Activated CD8-positive, alpha-beta memory T cell treated with anti-CD3 and anti-CD28 coated beads for 1 hour (primary cell): ENCODE measurements at places on chromosomes 1 and 21.

GRCh38 chr1:18948048-18948912 lies 8.2 kb downstream of the IFFO2 start:
- DNase-seq = no peak

- no peak for DNase-seq
Measured at GRCh38 chr1:195158091-195158490, 1450.1 kb downstream of the KCNT2 start.

DNA sequence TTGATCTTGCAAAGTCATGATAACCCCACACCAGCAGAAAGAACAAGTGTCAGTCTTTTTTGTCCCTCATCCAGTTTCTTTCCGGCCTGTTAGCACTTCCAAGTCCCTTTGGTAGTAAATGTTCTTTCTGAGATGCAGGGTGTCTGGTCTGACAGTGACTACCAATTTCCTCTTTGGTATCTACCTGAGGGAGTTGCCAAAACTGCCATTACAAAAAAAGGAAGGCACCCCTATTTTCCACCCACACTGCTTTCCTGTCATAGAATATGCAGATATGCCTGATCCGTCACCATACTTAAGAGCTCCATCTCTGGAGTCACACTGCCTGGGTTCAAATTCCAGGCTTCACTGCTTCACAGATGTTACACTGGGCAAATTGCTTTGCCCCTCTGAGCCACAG lies 72.4 kb downstream of the ZNF281 start:
- no peak for DNase-seq

DNA sequence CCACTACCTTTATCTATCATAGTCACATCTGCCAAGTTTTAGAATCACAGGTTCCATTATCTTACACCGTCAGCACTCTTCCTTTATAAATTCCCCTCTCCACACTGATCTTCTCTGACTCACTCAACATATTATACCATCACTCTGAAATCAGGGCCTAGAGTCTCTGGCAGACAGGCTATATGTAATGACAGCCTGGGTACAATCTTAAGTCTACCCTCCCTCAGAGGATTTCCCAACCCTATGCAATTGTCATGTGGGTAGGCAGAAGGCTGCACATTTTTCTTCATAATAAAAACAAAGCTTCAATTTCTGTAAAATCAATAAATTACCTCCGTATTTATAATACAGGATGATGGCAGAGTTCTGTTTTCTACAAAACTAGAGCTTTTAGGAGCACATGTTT lies 138.0 kb downstream of the RERE start:
- no peak for DNase-seq

- no peak for DNase-seq
Measured at GRCh38 chr1:29478879-29479278, 242.6 kb downstream of the PTPRU start.

GRCh38 chr1:76939050-76939816 lies 72.0 kb downstream of the ST6GALNAC5 start:
- no peak for DNase-seq

- no peak for DNase-seq
Measured at GRCh38 chr1:77652970-77653516, 29.4 kb downstream of the ZZZ3 start.

DNA sequence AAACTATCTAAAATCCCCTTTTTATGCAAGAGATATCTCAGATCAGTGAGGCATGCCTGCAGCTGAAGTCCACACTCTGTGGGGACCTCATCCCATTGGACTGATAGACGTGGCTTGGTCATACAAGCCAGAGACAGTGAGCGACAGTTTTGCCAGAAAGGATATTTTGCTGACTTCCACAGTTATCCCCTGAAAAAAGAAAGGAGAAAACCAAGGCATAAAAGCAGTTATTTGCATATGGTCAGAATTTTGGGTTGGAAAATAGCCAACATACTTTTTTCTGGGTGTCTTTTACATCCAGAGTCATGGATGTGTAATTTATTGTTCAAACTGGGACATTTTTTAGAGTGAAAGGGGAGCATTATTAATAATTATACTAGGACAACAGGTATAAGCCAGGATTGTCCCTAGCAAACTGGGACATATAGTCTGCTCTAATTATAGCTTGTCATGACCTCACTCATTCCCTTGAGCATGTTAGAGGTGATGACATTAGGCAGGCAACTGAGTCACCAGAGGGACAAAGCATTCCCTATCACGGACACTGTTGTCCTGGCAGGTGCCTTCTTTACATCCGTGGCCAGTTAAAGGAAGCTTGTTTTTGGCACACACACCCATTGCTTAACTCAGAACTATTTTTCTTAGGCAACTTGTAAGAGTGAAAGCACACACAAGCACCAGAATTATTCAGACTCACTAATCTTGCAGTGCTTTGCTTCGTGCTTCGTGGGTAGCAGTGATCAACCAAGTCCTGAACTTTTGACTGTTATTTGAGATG lies 65.5 kb downstream of the PRRX1 start:
- DNase-seq = no peak

DNA sequence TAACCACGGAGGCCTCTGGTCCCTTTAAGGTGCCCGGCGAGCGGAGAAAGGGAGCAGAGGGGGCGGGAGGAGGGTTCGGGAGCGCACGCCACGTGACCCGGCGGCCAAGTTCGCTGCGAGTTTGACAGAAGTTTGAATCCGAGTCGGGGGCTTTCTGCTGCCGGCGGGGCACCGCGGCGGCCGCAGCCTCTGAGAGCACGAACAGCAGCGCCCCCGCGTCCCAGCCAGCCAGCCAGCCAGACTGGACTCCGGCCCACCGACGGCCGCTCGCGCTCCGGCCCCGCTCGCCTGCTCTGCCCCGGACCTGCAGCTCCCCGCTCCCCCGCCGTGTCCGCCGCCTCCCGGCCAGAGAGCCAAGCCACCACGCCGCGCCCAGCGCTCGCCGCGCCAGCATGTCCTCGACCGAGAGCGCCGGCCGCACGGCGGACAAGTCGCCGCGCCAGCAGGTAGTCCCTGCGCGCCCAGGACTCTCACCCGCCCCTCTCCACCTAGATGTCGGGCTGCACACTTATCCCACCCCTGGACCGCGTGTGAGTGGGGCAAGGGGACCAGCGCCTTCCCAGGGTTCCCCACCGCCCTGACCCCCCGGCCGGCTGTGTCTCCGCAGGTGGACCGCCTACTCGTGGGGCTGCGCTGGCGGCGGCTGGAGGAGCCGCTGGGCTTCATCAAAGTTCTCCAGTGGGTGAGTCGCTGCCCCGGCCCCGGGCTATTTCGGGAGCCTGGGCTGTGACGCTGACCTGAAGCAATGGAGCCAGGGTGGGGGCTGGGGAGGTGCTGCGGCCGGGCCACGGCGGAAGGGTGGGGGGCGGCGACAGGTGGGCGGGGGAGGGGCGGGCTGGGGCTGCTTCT lies at the start of gene SYPL2:
Gene SYPL2 (plus strand): TSS at position 95 of the 849 bp plus-strand sequence. CDS start 298 bp downstream, at position 393.
- DNase-seq = no peak

- no peak for DNase-seq
Measured at GRCh38 chr1:97505816-97506215, 415.0 kb downstream of the DPYD start.

DNA sequence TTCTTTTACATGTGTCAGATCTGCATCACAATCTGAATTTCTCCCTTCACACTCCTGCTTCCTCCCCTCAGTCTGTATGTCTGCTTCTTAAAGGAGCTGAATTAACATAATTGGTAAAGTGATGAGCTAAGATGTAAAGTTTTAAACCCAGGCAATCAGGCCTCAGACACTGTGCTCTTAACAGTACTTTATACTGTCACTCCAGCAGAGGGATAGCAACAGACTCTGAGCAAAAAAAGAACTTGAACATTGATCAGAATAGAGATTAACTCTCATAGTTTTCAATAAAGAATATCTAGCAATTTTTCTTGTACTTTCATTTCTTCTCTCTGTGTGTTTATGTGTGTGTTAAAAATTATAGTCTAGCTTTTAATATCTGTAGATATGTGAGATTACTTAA lies 110.3 kb downstream of the DUSP10 start:
- DNase-seq = no peak

GRCh38 chr1:159860456-159860855 lies 2.0 kb downstream of the VSIG8 start:
- no peak for DNase-seq

DNA sequence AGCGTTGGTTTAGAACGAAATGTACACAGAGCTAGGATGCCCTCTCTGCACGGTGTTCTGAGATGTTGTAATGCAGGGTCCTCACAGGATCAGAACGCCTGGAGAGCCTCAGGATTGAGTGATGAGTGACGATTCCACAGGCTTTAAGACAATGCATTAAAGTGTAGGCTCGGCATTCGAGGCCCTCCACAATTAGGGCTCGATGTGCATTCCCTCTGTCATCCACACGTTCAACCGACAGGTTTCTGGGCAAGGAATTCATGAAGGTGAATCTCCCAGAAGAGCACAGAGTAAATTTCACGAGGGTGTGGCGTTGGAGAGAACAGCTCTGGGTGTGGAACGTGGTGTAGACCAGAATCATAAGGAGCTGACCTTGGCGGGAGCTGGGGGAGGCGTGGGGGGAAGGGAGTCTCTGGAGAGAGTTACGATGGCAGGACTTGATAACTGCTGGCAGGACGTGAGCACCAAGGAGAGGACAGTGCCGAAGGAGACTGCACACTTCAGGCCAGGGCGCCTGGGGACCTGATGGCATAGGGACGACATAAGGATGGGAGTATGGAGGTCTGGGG lies 51.0 kb upstream of the EFHD2 start:
- DNase-seq = no peak

DNA sequence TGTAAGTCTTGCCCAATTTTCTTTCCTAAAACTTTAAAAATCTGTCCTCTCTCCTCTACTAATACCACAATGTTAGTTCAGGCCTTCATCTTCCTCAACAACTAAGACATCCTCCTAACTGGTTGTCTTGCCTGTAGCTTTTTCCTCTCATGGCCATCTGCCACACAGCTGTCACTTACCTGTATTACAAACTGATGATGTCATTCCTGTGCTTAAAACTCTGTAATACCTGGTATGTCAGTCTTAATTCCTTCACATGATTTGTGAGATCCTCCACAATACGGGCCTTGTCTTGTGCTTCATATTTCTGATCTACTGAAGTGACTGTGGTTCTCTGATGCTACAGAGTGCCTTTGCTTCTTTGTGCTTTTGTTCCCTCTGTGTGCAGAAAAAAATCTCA lies 9.8 kb downstream of the MRPS14 start:
- no peak for DNase-seq

DNA sequence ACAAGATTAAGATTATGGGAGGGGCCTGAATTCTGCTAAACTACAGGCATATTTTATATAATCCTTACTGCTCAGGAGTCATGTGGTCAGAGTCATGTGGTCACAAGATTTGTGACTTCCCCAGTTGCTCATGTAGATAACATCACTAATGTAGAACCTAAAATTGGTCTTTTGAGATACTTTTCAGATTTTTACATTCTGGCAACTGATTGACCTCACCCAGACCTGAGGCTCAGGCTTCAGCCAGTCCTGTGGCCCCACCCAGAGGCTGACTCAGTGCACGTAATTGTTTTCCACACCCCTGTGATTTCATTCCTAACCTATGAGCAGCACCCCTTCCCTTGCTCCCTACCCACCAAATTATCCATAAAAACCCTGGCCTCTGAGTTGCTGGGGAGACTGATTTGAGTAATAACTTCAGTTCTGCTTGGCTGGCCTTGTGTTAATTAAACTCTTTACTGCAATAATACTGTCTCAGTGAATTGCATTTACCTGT lies 41.7 kb upstream of the ZNF326 start:
- DNase-seq = no peak

- no peak for DNase-seq
Measured at GRCh38 chr1:151334822-151335221, 7.6 kb upstream of the PI4KB start.

DNA sequence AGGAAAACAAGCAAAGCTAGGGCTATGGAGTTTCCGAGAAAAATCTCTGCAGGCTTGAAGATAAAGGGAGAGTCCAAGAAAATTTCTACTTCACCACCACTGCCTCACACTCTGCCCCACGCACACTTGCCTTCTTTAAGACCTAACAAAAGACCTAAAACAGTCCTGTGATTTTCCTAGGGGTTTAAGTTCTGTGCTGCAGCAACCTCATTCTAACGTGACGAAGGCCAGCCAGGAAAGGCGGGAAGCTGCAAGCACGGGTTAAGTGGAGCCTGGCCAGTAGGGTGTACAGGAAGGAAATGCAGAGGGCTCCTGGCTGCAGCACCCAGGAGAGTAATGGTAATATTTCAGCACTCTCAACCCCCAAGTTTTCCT lies 1.5 kb downstream of the SPATA6 start:
- DNase-seq = no peak

GRCh38 chr1:167056529-167057231 lies 33.5 kb downstream of the GPA33 start:
- DNase-seq = no peak

GRCh38 chr1:87106144-87106543 lies 191.7 kb downstream of the HS2ST1 start:
- DNase-seq = no peak

GRCh38 chr1:55212349-55213150 lies 2.6 kb downstream of the USP24 start:
- DNase-seq = no peak

DNA sequence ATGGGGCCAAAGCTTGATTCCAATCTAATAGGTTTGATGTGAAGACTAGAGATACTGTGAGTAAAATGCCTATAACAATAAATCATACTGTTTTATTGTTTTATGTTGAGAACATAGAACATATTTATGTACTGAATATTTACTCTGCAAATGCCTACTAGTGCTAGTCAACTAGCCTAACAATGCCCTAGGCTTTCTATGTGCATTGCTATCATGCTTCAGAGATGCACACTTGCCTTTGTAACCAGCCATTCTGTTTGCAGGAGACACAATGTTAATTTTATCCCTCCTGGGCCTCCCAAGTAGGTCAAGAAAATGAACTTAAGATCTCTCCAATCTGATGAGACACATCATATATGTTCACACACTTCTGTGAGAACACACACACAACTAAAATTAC lies 530.8 kb upstream of the BEND5 start:
- no peak for DNase-seq

DNA sequence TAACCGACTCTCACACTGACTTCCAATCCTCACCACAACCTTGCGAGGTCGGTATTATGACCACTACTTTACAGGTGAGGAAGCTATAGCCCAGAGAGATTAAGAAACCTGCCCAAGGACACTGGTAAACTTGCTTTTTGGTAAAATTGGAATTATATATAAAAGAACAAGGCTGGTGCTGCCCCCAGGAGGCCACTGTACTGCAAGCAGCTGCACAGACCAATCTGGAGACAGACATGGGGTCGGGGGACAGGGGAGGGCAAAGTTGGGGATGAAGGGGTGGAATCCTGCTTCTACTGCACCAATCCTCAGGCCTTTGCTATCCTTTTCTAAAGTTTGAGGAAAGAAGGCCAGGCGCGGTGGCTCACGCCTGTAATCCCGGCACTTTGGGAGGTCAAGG lies 280.8 kb downstream of the SPATA17 start:
- DNase-seq = no peak

- no peak for DNase-seq
Measured at GRCh38 chr1:40797668-40798010, 14.1 kb downstream of the KCNQ4 start.
